Natural killer cell (primary cell): ENCODE measurements at places on chromosomes 7 and 10. TPM values are rescaled to one million over a fixed set of nuclear protein-coding genes. Genes with fewer than 3 reads are reported as not detected.

GRCh38 chr7:36473454-36474282 lies 84.0 kb downstream of the ANLN start:
- H3K27me3 ChIP-seq = no peaks in the 10 kb centered on the region
- H3K4me3 ChIP-seq = no peak overlapping the region
- no peak overlapping the region for H3K27ac ChIP-seq
- no peak for DNase-seq
- H3K36me3 ChIP-seq = no peaks in the 10 kb centered on the region

Gene PRSS37
- total RNA-seq = not detected

GRCh38 chr7:100568176-100568895 lies 5.4 kb downstream of the SAP25 start:
- H3K36me3 ChIP-seq = peaks cover 18% of the 10 kb centered on the region
- peaks cover 48% of the 10 kb centered on the region for H3K4me1 ChIP-seq
- H3K4me3 ChIP-seq = no peak overlapping the region
- H3K27me3 ChIP-seq = no peaks in the 10 kb centered on the region

Gene CYP26C1
- not detected for total RNA-seq

DNA sequence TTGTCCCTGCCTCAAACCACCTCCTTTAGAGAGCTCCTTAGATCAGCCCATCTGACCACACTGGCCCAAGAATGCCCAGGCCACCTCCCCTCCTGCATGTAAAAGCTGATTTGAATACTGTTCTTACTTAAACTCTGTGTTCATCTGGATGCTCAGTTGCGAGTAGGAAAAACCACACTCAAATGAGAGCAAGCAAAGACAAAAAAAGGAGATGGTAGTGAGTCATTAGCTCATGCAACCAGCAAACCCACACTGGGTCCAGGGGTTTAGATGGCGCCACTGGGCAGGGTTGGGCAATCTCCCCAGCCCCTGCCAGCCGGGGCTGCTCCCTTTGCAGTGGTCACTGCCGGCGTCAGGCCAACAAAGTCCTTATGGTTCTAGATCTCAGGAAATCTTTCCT lies 32.7 kb downstream of the TSPAN15 start:
- peaks cover 2% of the 10 kb centered on the region for H3K4me1 ChIP-seq
- no peaks in the 10 kb centered on the region for H3K36me3 ChIP-seq

- no peak overlapping the region for H3K4me3 ChIP-seq
- no peak for DNase-seq
- H3K27me3 ChIP-seq = peaks cover 2% of the 10 kb centered on the region
Measured at GRCh38 chr10:114215033-114215432, 24.0 kb upstream of the VWA2 start.

DNA sequence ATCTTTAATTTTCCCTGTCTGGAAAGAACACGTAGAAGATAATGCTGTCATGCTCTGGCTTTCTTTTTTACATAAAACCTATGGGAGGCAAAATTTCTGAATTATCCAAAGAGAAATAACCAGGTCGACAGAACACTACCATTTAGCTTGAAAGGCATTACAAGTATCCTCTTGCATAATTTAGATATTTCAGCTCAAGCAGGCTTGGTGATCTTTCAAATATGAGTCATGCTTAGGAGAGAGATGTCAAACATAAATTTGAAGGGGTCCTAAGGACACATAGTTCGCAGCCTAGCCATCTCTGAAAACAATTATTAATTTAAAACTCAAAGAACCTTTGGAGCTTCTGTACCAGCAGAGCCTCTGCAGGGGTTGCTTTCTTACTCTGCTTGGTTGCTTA lies 100.9 kb downstream of the FAS start:
- no peak for DNase-seq
- H3K27me3 ChIP-seq = no peaks in the 10 kb centered on the region
- H3K4me3 ChIP-seq = no peak overlapping the region
- no peaks in the 10 kb centered on the region for H3K4me1 ChIP-seq

Gene ODAD2
- total RNA-seq = not detected

GRCh38 chr7:133051066-133051465 lies 30.8 kb downstream of the CHCHD3 start:
- no peaks in the 10 kb centered on the region for H3K36me3 ChIP-seq
- no peaks in the 10 kb centered on the region for H3K4me1 ChIP-seq
- no peak overlapping the region for H3K27ac ChIP-seq
- no peak overlapping the region for H3K4me3 ChIP-seq
- no peaks in the 10 kb centered on the region for H3K27me3 ChIP-seq
- peak; percentile 12 for DNase-seq

DNA sequence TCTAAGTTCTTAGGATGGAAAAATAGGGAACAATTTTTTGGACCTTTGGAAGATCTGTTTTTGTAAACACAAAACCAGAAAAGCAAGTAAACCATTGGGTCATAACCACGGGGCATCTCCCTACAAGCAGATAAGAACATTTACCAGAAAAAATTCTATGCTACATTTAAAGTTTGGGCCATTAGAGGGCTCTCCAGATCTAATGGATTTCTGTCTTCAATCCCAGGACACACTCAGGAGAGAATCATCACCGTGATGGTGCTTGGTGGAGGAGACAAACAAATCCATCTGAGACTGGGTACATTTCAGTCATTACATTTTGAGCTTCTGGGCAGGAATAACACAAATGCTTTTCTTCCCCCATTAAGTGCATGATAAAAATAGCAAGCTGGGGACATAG lies 178.4 kb upstream of the TARP start:
- no peak for DNase-seq
- no peak overlapping the region for H3K27ac ChIP-seq
- no peaks in the 10 kb centered on the region for H3K4me1 ChIP-seq
- no peaks in the 10 kb centered on the region for H3K36me3 ChIP-seq
- H3K27me3 ChIP-seq = peaks cover 2% of the 10 kb centered on the region

GRCh38 chr10:116961406-116962251 lies 43.4 kb downstream of the SHTN1 start:
- no peak overlapping the region for H3K27ac ChIP-seq
- no peak overlapping the region for H3K4me3 ChIP-seq
- no peaks in the 10 kb centered on the region for H3K27me3 ChIP-seq
- DNase-seq = no peak

DNA sequence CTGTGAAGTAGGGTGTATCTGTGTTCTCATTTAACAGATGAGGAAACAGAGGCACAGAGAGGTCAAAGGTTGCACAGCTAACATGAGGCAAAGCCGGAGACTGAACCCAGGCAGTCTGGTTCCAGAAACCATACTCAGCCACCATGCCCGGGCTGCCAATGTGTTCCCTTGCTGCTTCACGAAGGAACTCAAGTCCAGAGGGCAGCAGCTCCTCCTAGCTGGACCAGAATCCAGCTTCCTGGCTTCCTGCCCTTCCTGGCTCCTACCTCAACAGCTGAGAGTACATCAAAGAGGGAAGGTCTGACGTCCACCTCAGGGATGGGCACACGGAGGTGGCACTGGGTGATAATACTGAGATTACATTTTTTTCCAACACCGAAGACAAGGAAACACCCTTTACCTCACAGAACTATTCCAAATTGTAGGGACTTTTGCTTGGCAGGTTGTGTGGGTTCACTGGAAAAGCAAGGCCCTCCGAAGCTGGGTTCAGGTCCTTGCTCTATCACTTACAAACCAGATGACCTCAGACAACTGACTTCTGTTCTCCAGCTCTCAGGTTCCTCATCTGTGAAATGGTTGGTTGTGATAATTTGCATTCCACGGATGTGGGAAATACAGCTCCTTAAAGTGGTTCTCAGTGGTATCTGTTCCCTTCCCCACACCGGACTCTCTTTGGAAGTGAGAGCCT lies 154.1 kb upstream of the ZMIZ1 start:
- no peaks in the 10 kb centered on the region for H3K4me1 ChIP-seq
- H3K36me3 ChIP-seq = no peaks in the 10 kb centered on the region
- no peak overlapping the region for H3K4me3 ChIP-seq
- no peak overlapping the region for H3K27ac ChIP-seq
- DNase-seq = no peak

DNA sequence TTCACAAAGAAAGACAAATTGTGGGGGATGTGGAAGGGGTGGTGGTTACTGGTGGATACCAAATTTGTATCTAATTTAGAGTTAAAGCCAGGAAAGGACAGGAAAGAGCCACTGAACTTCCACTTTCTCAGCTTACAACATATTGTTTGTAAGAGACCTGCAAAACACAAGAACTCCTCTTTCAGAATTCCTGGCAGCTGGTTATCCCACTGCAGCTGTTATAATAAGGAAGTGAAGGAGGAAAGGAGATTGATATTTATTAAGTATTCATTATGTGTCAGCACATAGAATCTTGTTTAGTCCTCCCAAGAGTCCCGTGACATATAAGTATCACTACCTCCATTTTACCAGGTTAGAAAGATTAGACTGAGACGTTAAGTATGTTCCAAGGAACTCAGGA lies 481.7 kb downstream of the PHTF2 start:
- no peak overlapping the region for H3K4me3 ChIP-seq
- no peak for DNase-seq
- H3K27ac ChIP-seq = no peak overlapping the region

DNA sequence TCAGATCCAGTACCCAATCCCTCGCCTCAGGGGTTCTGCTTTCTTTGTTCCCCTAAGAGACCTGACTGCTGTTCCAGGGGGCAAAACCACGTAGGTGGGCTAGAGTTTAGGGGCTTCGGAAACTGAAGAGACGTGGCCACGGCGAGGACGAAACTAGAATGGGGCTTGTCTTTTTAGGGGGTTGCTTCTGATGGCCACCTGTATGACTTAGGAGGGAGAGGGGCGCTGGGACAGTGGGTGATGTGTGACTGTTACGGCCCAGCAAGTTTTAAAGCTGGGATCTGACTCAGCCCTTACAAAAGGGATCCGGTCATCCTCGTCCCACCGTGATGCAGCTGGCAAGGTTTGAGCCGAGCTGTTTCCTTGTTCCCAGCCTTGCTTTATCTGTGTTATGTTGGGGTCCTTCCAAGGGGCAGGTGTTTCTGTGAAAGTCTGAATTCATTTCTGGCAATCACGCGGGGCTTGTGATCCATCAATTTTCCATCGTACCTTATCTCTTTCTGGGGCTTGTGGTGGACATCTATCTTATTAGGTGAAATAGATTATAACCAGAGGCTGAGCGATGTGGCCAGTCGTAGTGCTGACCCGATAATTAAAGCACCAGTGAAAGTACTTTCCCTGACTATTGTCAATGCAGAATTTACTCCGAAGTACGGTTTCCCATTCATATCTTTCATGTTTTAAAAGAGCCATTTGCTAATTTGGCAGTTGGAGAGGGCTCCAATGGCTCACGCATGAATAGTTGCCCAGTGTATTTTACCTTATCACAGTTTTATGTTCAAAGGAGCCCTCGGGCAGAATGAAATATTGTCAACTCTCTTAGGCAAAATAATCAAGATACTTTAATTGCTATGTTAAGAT lies 830 bp downstream of the MET start:
- no peaks in the 10 kb centered on the region for H3K36me3 ChIP-seq
- no peak overlapping the region for H3K4me3 ChIP-seq
- H3K27me3 ChIP-seq = peaks cover 12% of the 10 kb centered on the region
- H3K27ac ChIP-seq = no peak overlapping the region

Gene GPR26
- total RNA-seq = not detected

GRCh38 chr7:38070718-38071117 lies 107.3 kb upstream of the STARD3NL start:
- peaks cover 2% of the 10 kb centered on the region for H3K27me3 ChIP-seq
- DNase-seq = no peak
- H3K4me1 ChIP-seq = no peaks in the 10 kb centered on the region
- H3K27ac ChIP-seq = no peak overlapping the region

DNA sequence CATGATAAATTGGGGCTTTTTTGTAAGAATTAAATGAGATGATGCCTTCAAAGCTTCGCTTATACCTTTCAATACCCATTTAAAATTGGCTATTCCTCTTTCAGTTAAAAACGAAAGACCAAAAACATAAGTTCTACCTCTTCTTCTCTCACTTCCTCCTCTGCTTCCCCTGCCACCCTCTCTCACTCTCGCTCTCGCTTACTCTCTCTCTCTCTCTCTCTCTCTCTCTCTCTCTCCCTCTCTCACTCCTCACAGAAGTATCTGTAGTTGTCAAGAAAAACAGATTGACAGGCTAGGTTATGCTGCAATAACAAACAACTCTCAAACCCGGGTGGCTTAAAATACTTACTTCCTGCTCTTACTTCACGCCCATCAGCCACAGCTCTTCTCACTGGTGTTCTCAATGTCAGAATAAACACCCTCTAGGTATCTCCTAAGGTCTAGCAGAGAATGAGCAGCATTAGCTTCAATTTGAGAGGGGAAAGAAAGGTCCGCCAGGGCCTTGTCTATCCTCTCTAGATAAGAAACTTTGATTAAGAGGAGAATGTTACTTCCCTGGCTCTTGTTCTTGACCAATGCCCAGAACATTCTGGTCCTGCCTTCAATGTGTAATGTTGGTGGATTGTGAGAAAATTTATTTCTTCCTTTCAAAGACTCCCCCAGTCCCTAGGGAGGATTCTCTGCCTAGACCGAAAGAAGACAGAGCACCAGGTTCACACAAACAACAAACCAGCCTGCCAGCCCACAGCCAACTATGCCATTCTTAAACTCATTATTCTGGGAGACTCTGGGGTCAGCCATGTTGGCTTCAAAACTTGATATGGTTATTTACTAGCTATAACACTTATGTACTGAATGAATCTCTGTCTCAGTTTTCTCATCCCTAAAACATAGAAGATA lies 1028.7 kb downstream of the XPNPEP1 start:
- no peaks in the 10 kb centered on the region for H3K27me3 ChIP-seq
- H3K4me1 ChIP-seq = no peaks in the 10 kb centered on the region
- H3K36me3 ChIP-seq = no peaks in the 10 kb centered on the region
- no peak for DNase-seq
- H3K4me3 ChIP-seq = no peak overlapping the region

Gene OIT3
- not detected for total RNA-seq

Gene EPHB6
- total RNA-seq = 6.5 TPM

GRCh38 chr7:2663121-2663886 lies 24.7 kb upstream of the AMZ1 start:
- no peak overlapping the region for H3K27ac ChIP-seq
- peaks cover 2% of the 10 kb centered on the region for H3K27me3 ChIP-seq
- no peak overlapping the region for H3K4me3 ChIP-seq
- DNase-seq = no peak
- no peaks in the 10 kb centered on the region for H3K4me1 ChIP-seq

Gene PDK4
- total RNA-seq = 2.3 TPM

DNA sequence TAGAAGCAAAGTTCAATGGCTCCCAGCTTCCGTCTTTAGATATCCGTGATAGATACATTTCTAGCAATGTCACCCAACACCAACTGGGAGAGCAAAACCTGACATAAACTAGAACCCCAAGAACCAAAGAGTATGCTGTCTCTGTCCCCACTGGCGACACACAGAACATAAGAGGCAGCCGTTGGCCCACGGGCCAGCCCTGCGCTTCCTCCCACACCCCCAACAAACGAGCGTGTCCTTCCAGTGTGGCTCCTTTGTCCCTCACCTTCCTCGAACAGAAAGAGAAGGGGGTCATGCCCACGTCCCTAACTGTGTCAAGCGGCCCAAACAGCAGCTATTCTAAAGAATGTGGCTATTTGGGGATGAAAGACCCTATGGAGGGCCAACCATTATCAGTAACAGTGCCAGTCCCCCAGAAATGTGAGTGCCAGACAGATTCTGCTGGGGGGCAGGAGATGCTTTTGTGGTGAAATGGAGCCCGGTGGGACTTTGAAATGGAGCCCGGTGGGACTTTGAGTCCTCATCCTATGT lies 171.9 kb downstream of the USP6NL start:
- H3K36me3 ChIP-seq = no peaks in the 10 kb centered on the region
- no peak overlapping the region for H3K4me3 ChIP-seq
